GM03348 (cell line): ENCODE measurements at places on chromosomes 16 and 17.

- DNase-seq: peak; percentile 57
Measured at GRCh38 chr17:7043497-7044198, at the start of gene SLC16A11. Gene SLC16A11 (minus strand): TSS chr17:7044092. CDS start chr17:7043513, 579 bp downstream.

DNA sequence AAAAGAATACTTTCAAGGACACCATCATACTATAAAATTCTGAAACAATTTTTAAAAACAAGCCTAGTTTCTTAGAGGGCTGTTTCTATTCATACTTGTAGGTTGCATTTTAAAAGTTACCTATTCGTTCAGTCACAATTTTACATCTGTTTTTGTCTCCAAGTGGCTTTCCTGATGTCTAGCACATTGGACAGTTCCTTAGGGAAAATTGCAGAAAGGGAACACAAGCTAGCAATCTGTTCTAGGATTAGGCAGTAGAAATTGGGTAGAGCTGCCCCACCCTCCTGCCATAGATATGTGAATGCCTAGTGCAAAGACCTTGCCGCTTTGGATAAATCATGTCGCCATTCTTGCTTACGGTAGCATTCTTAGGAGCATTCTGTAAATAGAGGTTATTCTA lies 358.9 kb downstream of the RBFOX1 start:
- no peak for DNase-seq

DNA sequence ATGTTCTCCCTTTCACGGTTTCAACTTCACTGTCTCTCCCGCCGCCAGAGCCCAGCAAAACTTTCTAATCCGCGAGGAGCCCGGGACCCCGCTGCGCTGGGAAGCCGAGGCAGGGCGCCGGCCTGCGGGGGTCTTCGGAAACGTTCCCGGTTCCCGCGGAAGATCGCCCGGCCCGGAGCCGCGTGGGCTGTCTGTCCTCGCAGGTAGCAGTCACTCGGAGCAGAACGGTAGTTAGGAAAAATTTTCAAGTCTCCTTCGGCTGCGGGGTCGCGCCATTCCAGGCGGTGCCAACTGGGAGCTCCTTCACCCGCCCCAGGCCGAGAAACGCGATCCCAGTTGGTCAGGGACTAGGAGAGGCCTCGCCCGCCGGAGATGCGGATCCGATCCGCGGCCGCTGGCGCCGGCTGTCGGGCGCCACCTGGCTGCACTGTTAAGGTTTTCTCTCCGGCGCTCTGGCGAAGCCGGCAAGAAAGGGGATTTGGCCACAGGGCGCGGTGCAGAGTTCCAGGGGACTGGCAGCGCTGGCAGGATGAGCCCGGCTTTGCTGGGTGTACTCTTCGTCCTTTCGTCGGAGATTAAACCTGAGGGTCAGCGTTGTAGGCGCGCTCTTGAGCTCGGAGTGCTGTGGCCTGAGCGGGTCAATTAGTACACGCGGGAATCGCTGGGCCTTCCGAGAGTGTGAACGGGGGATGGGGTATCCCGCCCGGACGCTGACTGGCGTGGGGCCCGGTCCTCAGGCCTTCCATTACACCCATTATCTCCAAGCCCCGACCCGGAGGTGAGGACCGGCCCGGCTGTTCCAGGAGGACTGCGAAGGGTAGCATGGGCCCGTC lies 135.4 kb downstream of the KCNJ12 start:
- DNase-seq: peak; percentile 93

GRCh38 chr17:45672301-45672700 lies 111.8 kb upstream of the CRHR1 start:
- DNase-seq: no peak

DNA sequence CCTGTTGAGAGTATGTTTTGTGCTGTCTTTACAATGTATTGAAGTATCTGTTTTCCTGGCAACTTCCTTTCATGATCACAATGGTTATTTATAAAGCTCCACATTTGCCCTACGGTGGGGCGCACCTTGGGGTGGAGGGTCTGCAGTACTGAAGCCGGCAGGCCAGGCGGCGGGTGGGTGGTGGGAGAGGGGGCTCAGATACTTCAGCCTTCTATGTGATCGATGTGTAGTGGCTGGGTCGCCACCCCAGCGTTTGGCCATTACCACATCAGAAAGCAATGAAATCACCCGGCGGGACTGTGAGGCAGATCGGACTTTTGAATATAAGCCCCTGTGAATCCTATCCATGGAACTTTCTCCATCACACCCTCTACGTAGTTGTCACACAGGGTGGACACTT lies 196.6 kb downstream of the FOXL1 start:
- no peak for DNase-seq

DNA sequence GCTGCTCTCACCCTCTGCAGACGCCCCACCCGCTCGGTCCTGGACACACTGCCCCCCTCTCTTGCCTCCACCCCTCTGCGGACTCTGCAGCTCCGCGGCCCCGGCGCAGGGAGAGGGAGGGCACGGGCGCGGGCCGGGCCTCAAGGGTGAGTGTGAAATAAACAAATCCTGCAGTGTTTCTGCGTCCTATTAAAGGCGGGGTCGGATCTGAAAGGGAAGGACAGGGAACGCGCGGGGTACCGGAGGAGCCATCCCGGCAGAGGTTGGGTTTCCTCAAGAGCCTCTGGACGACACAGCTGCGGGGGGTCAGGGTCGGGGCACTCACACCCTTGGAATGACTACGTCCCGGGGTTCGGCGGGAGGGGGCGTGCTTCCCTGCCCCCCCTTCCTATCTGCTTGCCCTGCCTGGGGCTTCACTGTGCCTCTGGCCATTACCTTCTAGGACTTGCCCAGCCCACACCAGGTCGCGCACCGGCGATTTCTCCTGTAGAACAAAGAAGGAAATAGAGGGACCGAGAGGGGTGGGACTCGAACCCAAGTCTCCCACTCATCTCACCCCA lies 466 bp upstream of the HSF4 start:
- DNase-seq: no peak

- DNase-seq: peak; percentile 77
Measured at GRCh38 chr16:117379-118365, 20.8 kb downstream of the NPRL3 start.

DNA sequence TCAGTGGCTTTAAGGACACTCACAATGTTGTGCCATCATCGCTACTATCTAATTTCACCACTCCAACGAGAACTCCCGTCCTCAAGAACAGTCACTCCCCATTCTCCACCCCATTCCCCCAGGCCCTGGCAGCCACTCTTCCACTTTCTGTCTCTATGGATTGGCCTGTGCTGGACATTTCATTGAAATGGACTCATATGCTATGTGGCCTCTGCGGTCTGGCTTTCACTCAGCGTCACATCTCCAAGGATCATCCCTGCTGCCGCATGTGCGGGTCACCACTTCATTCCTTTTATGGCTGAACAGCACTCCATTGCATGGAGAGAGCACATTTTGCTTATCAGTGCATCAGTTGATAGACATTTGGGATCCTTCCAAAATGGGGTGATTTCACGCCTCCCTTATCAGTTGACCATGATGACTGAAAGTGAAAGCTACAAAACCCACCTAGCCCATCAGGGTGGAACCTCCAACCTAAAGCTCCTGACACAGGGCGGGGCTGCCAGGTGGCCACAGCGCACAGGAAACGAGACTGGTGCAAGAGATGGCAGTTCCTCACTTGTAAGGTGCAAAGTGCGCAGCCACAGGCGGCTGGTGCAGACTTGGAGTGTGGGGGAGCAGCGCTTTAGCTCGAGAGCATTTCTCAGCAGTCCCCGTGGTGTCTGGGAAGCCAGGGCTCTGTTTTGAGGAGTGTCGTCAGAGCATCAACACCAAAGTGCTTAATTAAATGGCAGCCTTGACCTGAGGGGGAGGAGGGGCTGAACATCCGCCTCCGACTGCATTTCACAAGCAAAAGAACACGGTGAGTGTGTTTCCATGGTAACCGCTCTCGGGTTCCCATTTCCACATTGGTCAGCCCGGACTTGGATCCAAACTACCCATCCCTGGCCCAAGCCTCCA lies 23.8 kb downstream of the COTL1 start:
- DNase-seq: no peak

DNA sequence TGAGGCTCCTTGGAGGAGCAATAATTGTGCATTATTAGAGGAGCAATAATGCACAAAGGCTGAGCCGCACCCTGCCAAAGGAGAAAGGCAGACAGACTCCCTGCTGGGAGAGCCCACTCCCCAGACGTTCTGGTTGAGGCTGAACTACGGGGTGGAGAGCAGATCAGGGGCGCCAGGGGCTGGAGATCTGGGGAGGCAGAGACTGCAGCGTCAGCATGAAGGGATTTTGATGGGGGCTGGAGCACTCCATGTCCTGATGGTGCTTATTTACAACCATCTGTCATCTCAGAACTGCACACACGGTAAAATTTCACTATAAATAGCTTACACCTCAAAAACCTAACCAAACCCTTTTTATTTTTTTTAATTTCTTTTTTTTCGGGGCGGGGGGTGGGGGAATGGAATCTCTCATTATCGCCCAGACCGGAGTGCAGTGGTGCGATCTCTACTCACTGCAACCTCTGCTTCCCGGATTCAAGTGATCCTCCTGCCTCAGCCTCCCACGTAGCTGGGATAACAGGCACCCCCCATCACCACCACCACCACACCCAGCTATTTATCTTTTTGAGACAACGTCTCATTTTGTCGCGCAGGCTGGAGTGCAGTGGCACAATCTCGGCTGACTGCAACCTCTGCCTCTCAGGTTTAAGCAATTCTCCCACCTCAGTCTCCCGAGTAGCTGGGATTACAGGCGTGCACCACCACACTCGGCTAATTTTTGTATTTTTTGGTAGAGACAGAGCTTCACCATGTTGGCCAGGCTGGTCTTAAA lies 4.3 kb upstream of the C16orf95 start:
- no peak for DNase-seq

- DNase-seq: no peak
Measured at GRCh38 chr16:17607609-17608008, 136.8 kb upstream of the XYLT1 start.

DNA sequence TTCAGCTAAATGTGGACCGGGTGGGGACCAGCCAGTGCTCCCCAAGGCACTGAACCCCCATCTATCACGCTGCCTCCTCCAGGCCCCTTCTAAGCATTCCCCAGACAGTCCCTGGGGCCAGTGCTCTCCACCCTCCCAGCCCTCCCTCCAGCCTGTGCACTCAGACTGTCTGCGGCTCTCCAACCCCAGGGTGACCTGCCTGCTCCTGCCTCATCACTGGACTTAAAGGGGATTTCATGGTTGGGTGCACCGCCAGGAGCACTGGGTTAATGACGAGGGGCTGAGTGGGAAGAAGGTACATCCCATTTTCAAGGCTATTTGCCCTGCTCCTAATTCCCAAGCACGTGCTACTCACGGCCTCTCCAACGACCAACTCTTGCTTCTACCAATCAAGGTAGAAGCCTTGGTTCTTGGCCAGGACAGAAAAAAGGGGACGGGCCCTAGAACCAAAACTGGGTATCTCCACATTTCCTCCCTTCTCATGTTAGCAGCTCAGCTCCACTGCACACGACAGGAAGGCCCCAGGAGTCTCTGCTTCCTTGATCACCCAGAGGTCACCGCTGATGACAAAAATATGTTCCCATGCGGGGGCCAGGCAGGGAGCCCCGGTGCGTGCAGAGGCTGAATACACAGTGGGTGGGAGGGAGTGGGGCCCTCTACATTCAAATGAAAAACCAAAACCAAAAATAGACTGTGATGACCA lies 3.5 kb upstream of the ABR start:
- no peak for DNase-seq

DNA sequence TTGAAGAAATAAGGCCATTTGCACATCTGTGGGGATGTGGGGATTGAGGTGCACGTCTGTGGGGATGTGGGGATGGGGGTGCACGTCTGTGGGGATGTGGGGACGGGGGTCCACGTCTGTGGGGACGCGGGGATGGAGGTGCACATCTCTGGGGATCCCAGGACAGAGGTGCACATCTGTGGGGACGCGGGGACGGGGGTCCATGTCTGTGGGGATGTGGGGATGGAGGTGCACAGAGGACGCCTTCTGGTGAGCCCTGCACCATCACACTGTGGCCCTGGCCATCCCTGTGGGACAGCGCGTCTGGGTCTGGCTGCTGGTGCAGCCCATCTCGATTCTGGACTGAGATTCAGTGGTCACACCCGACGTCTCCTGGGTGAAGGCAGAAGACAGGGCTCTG lies 161.4 kb downstream of the LAT start:
- no peak for DNase-seq

DNA sequence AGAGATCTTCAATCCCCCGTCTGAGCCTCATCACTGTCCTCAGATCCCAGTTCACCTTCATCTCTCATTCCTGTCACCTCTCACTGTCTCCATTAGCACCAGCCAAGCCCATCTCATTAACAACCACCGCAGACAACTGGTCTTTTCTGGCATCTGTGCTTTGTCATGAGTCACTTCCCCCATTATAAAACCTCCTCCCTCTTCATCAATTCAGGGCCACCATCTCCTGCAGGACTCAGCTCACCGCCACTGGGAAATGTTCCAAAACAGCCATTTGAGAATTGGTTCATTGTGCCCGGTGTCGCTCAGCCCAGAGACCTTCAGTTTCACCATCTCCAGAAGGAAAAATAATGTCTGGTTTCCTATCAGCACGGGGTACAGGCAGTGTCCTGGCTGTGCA lies 56.9 kb upstream of the TEKT3 start:
- peak; percentile 71 for DNase-seq

DNA sequence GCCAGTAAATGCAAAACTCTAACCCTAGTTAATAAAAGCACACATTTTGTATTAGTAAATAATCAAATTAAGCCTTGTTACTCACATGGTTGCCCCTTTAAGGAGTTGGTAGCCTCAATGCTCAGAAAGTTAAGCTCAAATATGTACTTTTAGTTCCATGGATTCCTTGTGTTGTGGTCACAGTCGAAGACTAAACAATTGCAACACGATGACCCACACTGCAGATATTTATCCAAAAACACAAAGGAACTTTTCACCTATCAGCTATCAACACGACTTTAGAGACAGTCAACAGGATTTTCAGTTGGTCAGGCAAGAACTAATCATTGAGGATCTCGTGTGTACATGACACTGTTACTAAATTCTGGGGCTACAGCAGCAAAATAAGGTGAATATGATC lies 47.4 kb upstream of the NUDT7 start:
- DNase-seq: peak; percentile 41

DNA sequence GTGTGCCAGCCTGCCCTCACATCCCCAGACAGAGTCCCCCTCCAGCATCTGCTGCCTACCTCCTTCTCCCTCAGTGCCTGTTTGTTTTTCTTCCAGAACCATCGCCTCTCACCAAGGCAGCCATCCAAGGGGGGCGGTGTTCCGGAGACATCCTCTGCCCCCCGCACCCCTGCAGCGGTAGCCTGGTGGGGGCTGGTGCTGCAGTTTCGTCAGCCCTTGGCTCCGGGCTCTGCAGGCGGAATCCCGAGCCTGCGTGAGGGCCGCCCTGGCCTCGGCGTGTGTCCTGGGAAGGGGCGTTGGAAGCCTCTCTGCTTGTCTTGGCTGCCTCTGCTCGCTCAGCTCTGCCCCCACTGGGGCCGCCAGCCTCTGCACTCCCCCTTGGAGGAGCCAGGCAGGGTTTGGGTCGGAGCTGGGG lies 126.0 kb upstream of the CIBAR2 start:
- DNase-seq: peak; percentile 89

DNA sequence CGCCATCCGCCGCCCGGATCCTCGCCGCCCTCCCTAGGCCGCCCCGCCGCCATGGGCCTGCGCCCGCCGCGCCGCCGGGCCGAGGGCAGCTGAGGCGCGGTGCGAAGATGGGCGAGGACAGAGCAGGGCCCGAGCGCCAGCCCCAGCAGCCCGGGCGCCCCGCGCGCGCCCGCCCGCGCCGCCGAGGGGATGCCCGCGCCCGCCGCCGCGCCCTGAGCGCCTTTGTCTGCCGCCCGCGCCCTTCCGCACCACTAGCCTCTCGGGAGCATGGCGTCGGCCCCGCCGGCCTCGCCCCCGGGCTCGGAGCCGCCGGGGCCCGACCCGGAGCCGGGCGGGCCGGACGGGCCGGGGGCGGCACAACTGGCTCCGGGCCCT lies 278 bp downstream of the RAB11FIP3 start:
- peak; percentile 58 for DNase-seq

GRCh38 chr17:49523706-49524472 lies 28.8 kb downstream of the NGFR start:
- no peak for DNase-seq
